ENCODE measurements at places on chromosomes 5 and 9.

DNA sequence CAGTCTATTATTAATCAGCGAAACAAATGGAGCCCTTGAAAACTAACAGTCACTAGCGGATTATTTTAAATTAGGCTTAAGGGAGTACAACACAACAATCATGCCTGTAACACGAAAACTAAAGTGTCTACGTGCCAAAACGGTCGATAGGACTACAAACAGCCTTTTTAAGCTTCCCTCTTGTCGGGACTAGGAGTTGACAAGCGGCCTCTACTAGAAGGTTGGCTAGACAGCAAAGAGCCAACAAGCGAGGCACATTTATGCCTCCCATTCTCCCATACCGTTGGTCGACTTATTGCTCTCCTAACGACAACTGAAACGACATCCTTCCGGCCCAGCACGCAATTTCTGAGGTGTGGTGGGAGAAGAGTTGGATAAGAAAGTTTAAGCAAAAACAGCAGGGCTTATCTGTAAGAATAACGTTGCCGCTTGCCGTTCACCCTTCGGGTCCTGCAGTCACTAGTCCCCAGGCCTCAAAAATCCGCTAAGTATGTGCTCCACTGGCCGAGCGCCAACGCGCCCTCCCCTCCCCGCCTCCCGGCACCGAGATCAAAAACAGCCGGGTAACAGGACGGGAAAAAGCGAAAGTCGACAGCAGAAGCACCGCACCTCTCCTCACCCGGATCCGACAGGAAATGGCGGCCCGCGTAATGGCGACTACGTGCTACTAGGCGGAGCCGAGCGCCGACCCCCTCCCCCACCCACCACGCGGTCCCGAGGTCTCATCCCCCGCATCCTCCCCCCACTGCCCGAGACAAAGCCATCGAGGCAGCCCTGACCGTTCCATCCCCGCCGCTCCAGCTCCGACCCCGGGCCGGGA, 813 bp downstream of the HNRNPK start:
- DNase-seq = peak; percentile 89

- no peak for DNase-seq
Measured at GRCh38 chr9:123090956-123091355, 57.5 kb downstream of the GPR21 start.

DNA sequence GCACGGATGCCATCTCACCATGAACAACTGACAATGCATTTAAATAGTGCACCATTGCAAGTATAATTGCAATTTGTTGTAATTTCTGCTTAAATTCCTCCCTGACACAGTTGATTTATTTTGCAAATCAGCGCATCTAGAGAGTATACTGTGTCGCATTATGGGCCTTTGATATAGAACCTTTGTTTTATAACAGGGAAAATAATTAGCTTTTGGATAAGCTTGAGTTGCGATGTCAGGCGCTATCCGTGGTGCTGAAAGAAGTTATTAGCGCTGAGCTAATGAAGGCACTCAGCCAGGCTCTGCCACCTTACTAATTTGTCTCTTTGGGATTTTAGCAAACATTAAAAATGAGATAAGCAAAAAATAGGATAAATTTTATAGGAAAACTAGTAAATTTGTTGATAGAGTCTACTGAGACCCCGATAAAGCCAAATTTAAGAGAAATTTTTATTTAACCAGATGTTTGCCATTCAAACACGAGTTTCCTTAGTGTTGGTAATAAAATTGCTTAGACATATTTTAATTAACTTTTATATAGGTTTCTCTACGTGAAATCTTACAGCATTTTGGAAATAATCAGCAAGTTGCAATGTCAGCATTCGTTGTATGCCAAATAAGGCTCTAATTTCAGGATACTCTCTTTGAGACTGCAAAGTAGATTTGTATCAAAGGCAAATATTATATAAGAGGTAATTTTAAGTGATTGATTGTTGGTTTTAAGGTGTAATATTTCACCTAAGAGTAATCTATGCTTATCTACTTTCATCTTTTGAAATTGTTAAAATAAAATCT, 355.5 kb downstream of the TLR4 start:
- DNase-seq = peak; percentile 35

DNA sequence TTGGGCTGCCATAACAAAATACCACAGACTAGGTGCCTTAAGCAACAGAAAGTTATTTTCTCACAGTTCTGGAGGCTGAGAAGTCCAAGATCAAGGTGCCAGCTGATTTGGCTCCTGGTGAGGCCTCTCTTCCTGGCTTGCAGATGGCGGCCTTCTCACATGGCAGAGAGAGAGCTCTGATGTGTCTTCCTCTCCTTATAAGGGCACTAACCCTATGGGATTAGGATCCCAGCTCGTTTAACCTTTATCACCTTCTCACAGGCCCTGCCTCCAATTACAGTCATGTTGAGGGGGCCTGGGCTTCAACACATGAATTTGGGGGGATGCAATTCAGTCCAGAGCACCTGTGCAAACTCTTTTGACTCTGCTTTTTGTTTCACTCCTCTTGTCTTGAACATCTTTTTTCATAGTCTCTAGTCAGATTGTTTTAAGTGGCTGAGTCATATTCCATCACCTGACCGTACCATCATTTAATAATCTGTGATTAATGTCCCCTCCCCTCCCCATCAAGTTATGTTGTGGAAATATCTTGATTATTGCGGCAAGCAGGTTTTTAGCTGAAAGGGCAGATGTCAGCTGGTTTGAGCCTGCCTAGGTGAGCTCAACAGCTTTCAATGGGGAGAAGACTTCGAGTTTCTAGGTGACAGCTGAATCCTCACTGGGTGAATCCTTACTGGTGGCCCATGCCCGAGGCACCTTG, 61.8 kb downstream of the NDFIP1 start:
- DNase-seq = peak; percentile 53

DNA sequence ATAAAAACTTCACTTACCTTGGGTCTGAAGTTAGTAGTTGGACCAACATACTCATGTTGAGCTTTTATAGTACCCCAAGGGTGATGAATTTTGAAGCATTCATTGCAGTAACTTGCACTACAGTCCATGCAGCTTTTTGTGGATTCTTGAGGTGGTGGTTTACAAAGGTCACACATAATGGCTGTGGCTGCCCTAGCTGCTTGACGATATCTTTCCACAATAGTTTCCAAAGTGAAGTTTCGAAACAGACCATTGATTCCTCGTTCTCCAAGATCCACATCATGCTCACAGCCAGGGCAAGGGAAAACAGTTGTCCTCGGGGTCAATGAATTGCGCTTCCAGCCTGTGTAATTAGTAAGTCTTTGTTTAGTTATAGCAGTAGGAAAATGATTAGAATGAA, 22.7 kb downstream of the TRIM36 start:
- no peak for DNase-seq

DNA sequence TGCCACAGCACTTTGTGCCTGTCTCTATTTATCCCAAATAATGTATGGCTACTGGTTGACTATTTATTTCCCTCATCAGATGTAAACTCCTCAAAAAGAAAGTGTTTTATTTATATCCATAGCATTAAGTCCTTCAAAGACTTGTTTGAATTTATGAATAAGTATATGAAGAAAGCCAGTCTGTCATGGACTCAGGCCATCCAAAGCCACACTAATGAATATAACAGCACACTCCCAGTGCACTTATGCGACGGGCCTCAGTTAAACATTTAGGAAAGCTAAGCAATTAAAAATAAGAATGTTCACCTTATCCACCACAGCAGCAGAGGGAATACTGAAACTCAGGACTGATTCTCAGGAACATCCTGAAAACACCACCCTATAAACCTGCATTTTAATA, 77.5 kb downstream of the DENND1A start:
- no peak for DNase-seq

DNA sequence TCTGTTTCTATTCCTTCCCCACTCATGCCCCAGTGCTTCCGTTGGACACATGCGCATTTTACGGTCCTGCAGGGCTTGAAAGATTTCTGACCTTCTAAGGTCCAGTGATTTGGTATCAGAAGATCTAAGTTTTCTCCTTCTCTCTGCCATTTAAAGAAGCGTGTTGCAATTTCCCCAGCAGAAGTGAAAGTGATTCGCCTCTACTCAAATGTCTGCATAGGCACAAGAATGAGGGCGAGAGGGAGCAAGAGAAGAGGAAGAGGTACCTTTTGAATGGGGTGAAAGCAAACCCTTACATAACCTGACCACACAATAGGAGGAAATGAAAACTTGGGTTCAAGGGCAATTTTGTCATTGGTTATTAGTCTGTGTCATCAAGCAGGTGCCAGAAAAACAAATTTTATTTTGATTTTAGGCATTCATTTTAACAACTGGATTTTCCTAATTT, 31.7 kb upstream of the NR3C1 start:
- no peak for DNase-seq

GRCh38 chr5:157460921-157461792, 1.1 kb downstream of the NIPAL4 start:
- no peak for DNase-seq

DNA sequence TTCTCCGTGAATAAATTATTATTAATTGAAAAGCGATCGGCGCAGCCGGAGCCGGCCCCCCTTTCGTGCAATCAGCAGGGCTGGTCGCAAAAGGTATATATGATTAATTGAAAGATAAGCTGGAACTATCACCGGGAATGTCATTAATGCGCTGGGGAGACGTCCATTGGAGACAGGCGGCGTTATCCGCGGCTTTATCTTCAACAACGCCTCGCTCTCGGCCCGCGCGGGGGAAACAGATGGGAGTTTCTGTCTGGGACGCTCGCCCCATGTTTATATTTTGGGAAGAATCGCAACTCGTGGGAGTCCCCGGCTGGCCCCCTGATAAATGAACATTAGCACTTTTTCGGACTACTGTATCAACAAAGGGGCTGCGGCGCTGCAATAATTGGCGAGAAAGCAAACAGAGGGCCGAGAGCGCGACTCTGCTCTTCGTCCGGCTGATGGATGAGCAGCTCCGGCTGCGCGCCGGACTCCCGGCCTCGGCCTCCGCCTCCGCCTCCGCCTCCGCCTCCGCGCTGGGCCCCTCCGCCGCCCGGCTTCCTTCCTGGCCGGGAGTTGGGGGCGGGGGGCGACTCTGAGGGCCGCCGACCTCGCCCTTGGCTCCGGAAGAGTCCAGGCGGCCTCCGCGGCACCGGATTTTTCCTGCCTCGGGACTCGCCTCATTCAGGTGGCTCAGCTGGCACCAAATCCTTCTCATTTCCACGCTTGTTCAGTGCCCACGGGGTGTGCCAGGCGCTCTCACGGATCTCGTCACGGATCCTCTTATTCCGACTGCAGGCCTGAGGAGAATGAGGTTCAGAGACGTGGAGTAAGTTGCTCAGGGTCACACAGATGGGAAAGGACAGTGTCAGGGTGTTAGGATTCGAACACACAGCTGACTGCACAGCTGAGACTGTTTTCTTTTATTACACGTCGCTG, 3.6 kb upstream of the NKX2-5 start:
- DNase-seq = peak; percentile 48

- peak; percentile 53 for DNase-seq
Measured at GRCh38 chr5:64680289-64680688, 10.0 kb upstream of the SHISAL2B start.

GRCh38 chr5:6496207-6496584, 47.5 kb downstream of the UBE2QL1 start:
- DNase-seq = no peak

GRCh38 chr9:105054491-105054890, 126.5 kb upstream of the ABCA1 start:
- DNase-seq = peak; percentile 81

GRCh38 chr9:32748013-32748412, 35.3 kb upstream of the TMEM215 start:
- no peak for DNase-seq

DNA sequence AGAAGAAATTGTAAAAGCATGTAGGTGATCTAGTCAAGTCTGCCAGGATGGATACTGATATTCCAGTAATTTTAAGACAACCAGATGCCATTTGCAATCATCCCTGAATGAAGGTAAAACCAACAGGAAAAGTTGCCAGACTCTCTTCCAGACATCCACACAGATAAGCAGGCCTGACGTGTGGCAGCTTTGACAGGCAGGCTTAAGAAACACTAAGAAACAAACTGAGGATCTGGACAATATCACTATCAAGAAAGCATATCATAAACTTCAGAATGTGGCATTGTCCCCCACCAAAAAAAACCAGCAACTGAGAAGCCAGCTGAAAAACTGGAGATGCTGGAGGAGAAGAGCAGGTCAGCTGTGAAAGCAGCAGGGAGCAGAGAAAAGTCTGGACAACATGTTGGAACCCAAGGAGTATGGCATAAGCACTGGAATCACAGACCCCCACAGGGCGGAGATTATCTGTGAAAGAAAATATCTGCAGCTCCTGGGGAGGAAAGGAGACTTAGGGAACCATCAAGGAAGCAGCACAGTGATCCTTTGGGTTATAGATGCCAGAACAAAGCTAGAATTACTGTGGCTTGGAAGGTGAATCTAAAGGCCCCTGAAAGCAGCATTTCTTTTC, 307.0 kb downstream of the CWC27 start:
- no peak for DNase-seq

DNA sequence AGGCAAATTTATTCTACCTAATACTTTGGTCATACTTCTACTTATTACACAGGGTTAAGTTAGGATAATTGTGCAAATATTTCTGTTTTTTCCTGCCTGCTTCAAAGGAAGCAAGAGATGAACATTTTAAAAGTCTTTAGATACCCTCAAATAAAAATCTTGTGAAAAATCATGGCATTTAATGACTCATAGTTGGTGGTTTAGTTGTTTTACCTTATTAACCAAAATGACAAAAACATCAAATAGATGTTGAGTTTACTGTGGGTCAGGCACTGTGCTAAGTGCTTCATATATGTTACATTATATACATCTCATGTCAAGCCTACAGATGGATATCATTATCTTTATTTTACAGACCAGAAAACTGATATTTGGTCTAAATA, 54.4 kb downstream of the ZNF474 start:
- DNase-seq = no peak

GRCh38 chr5:64165500-64166200, at the start of gene RNF180:
RNF180 (plus strand) TSS chr5:64165843; CDS start chr5:64200808, 34,965 bp downstream.
- peak; percentile 85 for DNase-seq

DNA sequence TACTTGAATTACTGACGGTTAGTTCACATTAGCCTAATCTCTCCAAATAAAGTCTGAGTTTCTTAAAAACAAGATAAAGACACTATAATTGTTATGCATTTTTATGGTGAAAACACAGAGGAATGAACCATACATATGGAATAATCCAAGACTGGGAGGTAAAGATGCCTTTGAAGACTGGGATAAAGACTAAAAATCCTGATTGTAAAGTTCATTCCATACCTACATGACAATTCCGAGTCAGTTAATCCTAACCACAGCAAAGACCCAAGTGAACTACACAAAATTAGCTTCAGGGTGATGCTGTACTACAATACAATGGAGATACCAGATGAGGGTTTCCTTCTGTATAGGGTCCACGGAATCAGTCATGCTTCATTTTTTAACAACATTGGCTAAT, 6.3 kb downstream of the AP3B1 start:
- no peak for DNase-seq

DNA sequence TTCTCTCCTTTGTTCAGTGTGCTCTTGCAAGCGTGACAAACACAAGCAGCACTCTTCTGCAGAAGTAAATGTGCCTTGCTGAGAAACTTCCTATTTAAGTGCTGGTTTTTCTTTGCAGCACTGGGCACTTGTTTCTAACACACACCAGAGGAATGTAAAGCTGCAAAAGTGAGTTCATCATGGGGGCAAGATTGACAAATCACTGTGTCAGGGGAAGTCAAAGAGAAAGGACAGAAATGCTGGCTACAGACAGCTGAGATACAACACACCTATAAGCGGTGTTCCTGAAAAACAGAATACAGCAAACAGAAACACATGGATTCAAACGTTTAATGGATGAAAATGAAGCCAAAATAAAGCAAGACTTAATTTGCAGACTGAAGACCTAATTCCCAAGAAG, 19.6 kb downstream of the ROR2 start:
- peak; percentile 20 for DNase-seq

- DNase-seq = peak; percentile 45
Measured at GRCh38 chr5:141234109-141234667, 11.0 kb upstream of the PCDHB15 start.

Data from DMS53 (cell line).